Stimulated activated CD8-positive, alpha-beta memory T cell treated with anti-CD3 and anti-CD28 coated beads, Interleukin-4, amount 100 ng/mL, for 1 hour (primary cell): ENCODE measurements at places on chromosomes 7 and 10.

GRCh38 chr10:96890172-96890513, 58.0 kb downstream of the LCOR start:
- no peak for DNase-seq

DNA sequence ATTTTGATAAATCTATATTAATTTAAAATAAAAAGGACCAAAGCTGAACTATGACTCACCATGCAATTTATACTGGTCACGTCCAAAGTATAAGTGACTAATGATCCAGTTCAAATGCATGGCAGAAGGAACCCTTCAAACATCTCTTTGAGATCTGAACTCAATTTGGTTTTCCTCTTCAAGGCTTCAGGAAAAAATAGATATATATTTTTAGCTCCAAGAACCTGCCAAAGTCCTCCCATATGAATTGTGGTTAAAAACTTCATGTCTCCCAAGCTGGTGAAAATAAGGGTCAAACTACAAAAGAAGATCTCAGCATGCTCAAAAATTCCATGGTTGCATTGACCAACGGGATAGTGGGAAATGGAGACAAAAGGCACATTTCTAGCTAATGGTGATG, 34.6 kb upstream of the PDE1C start:
- DNase-seq: no peak

GRCh38 chr7:10685040-10685439, 288.6 kb upstream of the PHF14 start:
- no peak for DNase-seq

- no peak for DNase-seq
These were observed 306.8 kb upstream of the CDC14C start for GRCh38 chr7:48617508-48617907.

GRCh38 chr7:7808156-7808555, 89.7 kb upstream of the RPA3 start:
- no peak for DNase-seq

DNA sequence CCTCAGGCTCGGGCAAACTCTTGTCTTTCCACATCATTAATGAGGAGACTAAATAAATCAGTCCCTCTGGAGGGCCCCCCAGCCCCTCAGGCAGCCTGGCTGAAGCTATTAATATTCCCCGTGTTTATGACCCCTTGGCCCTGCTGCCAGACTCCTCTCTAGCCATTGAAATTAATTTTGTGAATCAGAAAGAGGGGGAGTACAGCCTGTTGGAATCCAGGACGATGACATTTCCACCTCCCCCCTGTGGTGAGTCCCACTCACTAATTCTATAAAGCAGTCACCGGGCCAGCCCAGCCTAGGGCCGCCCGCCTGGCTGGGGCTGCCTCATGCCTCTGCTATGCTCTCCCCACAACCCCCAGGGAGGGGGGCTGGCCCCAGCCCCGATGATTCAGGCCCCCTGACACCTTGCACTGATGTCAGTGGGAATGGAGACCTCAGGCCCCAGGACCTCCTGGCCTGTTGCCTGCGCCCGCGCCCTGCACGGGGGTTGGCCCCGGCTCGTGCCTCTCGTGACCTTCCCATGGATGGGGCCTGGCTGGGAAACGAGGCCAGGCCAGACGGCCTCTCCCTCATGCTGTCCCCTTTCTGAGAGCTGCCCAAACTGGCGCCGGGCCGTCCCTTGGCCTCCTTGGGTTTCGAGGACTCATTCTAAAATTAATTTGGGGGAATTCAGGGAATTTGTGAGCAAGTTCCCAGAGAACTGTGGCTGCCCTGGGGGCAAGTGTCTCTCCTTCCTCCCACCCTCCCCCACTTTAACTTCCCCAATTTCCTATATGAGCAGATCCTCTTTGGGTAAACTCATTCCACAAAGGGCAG, 34.0 kb downstream of the TMEM270 start:
- DNase-seq: no peak
